ENCODE measurements at places on chromosomes 5 and 9.

- no peak for DNase-seq
These were observed 608.6 kb upstream of the DAB2 start for GRCh38 chr5:40033411-40033810.

GRCh38 chr9:94971378-94972131 lies 245.1 kb downstream of the AOPEP start:
- DNase-seq, result no peak

DNA sequence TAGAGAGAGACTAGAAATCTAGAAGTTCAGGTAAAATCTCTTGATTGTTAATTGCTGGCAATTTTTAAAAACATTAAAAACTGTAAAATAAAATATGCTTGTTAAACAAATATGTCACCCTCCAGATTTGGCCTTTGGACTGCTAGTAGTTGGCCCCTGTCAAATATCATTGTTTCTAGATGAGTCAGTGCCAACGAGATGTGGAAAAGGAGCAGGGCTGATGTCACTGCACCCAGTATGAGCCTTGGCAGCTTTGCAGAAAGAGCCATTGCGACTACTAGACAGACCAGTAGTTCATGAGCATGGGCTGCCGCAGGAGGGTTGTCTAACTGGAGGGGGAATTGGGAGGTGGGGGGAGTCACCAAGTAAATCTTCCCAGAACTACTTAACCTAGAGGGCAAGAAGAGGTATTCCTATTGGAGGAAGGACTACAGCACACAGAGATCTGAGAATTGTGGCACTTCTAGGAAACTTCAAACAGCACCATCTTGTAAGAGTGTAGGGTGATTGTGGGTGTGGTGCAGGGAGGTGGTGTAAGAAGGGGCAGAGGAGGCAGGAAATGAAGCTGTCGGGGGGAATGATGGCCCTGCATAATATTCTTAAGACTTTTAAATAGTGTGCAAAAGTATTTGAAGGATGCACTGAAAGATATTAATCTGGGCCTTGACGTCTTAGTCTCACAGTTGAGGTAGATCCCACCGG lies 7.1 kb upstream of the DOCK2 start:
- DNase-seq, result no peak

- DNase-seq, result no peak
These were observed 18.9 kb downstream of the FNBP1 start for GRCh38 chr9:130023994-130024596.

DNA sequence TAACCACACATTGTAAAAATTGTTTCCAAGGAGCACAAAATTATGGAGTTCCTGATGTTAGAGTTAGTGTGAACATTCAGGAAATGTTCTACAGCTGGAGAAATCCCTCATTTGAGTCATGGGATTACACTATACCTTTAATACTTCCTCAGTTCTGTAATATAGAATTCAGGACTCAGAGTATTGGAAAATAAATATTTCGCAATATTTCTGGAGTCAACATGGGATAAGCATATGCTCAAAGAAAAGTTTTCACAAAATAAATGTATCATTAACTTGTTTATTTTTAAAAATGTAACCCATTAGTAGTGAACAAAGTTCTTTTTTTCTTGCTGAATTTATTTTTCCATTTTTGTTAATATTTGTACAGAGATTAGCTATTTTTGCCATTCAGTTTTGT lies 8.6 kb downstream of the CYLC2 start:
- DNase-seq, result no peak

GRCh38 chr9:85940275-85940831 lies 593 bp upstream of the NAA35 start:
- no peak for DNase-seq

- DNase-seq, result no peak
These were observed 60.5 kb upstream of the ANKRD33B start for GRCh38 chr5:10503321-10503720.

DNA sequence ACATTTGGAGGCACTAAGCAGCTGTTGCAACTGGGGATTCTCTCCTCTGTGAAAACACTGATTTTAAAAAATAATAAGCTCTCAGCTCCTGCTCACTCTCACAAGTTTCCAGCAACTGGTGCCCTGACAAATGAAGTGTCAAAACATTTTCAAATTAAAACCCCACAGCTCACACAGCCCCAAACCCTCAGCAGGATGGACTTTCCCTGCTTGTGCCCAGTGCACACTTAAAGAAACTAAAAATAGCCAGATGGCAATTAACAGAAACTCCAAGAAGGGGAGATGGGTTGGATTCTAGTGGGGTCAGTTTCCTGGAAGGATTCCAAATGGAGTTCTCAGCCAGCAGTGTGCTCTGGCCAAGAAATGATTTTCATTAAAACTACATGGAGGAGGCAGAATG lies 163.0 kb upstream of the PUM3 start:
- DNase-seq, result no peak

DNA sequence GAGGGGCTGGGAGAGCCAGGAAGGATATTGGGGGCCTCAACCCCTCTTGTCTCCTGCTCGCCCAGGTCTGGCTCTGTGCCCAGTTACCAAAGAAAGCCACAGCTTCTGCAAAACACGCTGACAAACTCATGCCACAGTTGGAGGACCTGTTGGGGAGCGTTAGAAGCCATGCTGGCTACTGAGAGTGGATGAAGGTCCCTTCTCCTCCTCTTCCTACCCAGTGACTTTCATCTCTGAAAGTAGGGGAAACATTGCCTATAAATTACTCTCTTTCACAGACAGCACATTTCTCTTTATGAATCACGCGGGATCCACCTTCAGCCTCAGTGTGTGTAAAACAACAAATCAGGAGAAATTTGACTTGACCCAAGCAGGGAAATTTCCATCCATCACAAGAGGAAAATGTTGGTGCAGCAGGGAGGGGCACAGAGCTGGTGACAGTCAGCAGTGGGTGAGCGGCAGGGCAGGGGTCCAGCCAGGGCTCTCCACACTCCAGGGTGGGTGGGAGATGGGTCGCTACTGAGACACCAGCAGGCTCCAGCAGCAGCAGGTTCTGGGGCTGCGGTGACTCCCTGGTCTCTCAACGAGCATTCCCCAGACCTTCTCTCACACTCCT lies 181.9 kb downstream of the FGF18 start:
- no peak for DNase-seq

DNA sequence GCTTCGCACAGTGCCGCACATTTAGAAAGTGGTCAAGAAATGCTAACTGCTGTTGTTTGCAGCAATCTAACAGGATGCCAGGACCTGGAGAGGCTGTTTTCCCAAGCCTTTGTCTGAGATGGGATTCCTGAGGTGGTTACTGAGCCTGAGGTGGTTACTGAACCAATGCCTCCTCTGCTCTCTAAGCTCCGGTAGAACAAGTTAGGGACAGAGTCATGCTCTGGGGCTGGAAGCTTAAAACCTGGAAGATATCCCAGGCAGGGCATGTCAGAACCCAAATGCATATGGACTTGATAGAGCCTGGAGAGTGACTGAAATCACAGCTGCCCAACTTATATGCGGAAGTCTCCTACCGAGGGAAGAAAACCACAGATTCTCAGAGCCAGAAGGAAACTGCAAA lies 46.5 kb upstream of the FAT2 start:
- DNase-seq, result no peak

GRCh38 chr5:172374783-172375182 lies 79.5 kb downstream of the SH3PXD2B start:
- no peak for DNase-seq

GRCh38 chr9:125066839-125067619 lies 76.3 kb downstream of the SCAI start:
- DNase-seq, result no peak

DNA sequence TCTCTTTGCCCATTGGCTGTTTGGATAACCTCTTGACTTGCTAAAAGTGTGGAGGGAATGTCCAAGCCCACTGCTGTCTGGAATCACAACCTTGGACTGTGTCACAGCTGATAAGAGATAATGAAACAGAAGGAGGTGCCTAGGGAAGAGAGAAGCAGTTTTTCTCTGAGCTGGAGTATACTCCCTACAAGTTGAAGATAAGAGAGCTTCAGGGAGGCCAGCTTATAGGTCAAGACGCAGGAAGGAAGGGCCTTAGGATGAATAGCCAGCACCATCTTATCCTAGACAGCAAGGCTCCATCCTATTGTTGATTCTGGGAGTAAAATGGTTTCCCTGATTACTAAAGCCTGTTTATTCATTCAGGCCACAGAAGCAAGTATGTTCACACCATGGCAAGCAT lies 244.7 kb downstream of the NPR3 start:
- DNase-seq, result no peak

DNA sequence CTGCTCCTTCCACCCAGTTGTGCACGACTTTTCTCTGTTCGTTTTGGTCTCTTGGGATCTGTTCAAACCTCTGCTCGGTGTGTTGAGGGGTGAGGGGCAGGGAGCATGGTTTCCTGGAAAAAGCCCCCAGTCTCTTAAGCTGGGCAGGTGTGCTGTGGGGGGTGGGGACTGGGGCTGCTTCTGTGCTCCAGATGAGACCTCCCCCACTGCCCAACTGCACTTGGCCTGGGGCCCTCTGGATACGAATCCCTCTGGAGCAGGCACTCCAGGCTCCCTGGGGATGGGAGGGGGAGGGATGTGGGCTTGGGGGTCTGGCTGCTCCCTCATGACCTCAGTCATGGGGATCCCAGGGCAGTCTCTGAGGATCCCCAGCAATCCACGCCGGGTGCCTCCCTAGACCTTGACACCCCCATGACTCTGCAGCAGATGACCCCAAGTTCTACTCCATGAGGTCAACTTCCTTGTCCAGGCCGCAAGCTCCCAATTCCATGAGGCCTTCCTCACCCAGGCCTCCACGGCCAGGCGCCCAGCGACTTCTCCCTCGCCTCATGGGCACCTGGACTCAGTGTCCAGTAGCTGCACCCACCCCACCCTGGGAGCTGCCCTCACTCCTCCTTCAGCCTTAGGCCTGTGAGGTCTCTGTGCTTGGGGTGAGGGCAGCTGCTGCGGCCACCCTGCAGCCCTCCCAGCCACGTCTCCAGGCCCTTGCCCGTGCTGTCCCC lies 5.9 kb upstream of the AHRR start:
- no peak for DNase-seq

DNA sequence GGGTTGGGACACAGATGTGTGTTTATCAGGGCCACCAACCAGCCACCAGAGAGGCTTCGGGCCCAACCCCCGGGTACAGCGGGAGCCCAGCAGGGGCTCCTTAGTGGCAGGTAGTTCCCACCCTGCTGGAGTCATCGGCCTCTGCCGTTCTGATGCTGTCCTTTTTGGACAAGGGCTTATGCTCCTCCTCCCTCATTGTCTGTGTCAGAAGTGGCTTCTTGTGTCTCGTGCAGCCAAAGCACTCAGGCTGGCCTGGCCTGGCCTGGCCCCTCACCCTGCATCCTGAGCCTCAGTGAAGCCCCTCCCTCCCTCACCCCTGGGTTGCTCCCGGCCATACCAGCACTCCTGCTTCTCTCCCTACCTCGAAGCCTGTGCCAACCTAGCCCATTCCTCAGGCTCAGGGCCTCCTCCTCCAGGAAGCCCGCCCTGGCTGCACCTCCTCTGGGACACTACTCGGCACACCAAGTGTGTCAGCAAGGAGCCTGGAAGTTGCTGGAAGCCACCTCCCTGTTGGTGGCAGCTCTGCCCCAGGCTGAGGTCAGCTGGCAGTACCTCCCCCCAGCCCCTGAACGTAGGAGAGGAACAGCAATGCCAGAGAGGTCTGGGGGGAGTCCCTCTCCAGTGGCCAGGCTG lies 4.1 kb upstream of the UBAC1 start:
- DNase-seq, result no peak

DNA sequence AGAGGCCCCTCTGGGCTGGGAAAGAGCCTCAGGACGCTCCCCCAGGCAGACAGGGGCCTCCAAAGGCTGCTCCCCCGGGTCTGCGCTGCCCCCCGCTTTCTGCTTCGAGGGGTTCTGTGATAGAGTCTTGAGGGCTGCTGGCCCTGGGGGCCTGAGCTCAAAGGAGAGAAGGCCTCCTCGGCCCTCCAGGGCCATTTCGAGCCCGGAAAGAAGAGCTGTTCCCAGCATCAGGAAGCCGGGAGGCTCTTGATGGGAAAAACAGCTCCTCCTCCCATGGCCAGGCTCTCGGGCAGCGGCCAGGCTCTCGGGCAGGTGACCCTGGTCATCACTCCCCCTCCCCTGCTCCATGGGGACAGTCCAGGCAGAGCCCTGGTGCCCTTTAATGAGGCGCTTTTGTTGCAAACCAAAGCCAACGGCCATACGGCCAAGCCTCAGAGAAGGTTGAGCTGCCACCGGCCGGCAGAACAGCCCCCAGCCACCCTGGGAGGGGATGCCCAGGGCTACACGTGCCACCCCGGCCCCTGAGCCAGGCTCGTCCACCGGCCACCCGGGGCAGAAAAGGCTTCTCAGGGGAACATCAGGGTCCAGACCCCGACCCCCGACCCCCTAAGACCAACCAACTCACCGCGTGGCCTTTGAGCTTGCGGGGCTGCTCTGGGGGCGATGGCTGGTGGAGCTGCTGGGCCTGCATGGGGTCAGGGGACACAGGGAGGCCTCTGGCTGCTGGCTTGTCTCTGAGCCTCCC lies 16.2 kb upstream of the QSOX2 start:
- DNase-seq, result no peak

GRCh38 chr9:128909859-128910258 lies 10.9 kb upstream of the PHYHD1 start:
- no peak for DNase-seq

DNA sequence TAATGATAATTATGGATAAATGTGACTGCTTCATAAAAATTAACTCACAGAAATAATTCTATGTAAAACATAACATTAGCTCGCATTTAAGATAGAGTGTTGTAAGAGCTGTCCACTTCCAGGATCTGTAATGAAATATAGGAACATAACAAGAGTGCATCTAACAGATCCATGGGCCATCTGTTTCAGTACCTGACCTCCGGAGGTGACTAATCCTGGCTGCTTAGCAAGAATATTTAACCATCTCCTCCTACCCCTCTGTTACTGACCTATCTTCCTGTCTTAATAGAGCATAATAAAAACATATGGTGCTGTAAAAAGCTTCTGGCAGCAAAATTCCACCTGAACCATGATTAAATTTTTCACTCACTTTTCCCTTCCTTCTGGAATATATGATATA lies 7.1 kb downstream of the PLCXD3 start:
- no peak for DNase-seq
